ENCODE measurements at places on chromosomes 2 and 18.
A peak's percentile ranks its signal among the peaks of the same experiment; 100 is the strongest.

- DNase-seq, result no peak
These were observed 324.1 kb upstream of the KCNJ3 start for GRCh38 chr2:154374416-154374815.

DNA sequence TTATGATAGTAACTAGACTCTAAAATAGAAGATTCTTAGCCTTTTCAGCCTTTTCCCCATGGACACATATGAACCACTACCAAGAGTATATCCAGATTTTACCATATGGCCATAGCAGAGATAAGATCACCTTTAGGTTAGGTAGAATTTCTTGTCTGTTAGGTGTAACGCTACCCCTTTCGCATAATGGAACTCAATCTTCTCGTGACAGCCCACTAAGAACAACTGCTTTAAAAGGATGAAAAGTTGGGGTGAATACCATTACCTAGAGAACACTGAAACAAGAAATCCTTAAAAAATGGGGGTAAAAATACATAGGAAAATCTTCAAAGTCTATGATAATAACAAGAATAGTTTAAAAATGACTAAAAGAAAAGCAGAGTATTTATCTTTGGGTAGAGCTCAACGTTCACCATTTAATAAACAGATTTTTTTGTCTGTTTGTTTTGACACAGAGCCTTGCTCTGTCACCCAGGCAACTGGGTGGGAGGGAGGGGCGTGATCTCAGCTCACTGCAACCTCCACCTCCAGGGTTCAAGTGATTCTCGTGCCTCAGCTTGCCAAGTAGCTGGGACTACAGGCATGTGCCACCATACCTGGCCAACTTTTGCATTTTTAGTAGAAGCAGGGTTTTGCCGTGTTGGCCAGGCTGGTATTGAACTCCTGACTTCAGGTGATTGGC lies 67.2 kb downstream of the VIL1 start:
- no peak for DNase-seq

GRCh38 chr2:10541775-10542432 lies 93.8 kb upstream of the ODC1 start:
- no peak for DNase-seq

DNA sequence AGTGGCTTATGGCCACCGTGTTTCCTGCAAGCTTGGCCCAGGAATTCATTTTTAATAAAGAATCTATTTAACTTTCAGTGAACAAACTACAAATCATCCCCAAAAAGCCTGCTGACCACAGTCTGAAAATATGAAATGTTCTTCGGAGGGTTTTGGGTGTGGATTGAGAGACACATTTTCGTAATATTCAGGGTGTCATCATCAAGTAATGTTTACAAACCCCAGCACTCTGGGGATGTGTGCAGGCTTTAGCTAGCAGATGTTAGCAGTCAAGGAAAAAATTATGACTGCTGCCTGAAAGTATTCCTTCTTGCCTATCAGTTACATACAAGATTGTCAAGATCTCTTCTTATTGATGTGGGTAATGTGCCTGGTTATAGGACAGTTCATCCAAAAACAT lies 143.9 kb upstream of the FN1 start:
- no peak for DNase-seq

GRCh38 chr2:37623971-37624900 lies 47.2 kb downstream of the CDC42EP3 start:
- DNase-seq, result no peak

DNA sequence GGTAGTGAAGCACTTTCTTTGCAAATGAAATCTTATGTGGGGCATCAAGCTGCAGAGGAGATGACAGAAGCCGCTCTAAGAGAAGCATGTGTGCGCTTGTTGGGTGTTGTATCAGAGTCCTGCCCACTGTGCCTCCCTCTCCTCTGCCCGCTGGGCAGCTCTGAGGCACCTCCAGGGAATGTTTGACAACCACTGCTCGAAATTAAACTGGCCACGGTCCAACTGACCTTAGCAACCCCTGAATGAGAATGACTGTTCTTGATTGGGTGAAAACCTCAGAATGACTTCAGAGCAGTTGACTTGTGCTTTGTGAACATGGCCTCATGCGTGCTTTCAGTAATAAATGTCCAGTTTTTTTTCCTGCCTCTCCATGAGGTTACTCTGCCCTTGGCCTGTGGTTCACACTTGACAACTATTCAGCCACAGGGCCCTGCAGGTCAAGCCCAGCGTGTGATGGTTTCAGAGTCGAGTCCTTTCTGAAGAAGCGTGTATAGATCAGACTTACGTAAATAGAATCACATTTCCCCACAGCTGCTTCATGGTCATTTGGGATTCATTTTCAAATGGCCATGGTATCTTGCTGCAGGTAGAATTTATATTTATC lies 94.9 kb downstream of the SLC4A3 start:
- no peak for DNase-seq

DNA sequence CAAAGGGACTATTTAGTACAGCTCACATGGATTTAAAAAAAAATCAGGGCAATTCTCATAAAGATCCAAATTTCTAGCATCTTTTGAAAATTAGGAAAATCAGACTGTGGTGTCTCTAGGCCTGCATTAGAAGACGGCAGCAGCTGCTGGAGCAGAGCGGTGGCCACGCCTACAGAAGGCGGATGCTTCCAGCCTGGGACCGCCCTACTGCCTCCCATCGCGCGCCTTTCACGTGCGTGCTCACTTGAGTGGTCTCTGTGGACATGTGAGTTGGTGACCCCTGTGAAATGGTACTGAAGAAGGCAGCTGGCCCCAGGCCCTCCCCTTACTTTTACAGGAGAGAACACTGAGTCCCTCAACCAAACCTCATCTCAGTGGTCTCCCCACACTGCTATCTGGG lies 15.2 kb upstream of the ZFP36L2 start:
- DNase-seq, result no peak

DNA sequence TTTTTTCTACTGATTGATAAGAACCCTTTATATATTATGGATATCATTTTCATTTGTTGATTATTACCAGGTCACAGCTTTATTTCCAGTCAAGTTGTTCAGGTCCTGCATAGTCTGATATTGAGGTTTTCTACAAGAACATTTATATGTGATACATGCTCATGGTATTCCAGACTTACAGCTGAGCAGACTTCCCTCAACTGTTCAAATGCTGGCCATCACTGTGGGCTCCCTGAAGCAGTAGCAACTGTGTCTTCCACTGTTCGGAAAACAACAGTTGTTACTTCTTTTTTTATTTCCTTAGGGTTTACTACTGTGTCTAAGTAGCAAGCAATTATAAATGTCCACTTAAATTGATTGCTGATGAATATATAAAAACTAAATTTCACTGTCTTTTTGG lies 79.5 kb downstream of the DGKD start:
- DNase-seq, result no peak

DNA sequence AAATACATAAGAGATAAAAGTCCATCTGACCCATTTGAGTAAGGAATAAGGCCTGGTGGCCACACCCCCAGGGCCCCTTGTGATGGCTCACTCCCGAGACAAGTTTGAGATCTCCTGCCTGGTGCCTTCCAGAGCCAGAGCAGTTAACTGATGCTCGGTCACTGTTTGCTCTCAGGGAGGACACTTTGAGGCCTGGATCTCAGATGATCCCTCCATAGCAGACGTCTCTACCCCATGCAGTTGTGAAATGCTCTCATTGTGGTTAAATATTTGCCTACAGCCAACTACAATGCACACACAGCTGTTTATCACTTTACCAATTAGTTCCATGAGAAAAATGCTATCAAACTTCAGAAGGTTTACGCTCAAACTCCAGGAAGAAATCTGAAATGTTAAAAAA lies 12.3 kb downstream of the GYPC start:
- DNase-seq, result no peak

DNA sequence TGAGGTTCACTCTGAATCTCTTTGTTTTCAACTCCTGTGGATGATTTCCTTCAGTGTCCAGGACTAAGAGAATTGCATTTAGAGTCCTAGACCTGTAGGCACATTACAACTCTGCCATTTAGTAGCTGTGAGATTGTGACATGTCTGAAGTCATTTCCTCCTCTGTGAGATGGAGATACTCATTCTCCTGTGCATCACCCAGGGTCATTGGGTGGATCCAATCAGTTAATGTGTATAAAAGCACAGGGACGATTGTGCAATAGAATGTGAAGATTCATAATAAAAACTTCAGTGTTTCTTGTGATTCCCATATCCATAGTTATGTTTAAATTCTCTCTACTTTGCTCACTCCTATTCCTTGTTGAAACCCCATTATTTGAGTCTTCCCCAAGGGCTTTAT lies 113.6 kb downstream of the DIS3L2 start:
- DNase-seq, result no peak

GRCh38 chr2:181847198-181847556 lies 44.4 kb upstream of the ITPRID2 start:
- DNase-seq, result no peak

DNA sequence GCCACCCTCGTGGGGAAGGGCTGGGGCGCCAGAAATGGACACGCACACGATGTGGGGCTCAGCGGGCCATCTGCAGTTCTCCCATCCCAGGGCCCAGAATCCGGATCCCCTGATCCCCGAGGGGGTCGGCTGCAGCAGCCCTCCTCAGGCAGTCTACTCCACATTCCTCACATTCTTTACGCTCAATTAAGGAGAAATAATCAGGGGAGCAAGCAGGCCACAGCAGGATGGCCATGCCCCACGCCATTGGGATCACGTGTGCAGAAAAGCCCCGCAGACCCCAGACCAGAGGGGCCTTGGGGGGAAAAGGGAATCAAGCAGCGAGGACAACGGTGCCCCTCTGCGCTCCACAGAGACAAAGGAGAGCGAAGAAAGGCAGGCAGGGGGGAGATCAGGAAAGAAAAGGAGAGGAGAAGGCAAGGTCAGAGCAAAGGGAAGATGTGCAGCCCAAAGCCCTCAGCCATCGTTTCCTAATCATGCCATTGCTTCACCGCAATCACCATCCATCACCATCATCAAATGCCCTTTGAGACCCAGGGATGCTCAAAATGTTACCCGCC lies 17.5 kb upstream of the PKDCC start:
- DNase-seq, result no peak

DNA sequence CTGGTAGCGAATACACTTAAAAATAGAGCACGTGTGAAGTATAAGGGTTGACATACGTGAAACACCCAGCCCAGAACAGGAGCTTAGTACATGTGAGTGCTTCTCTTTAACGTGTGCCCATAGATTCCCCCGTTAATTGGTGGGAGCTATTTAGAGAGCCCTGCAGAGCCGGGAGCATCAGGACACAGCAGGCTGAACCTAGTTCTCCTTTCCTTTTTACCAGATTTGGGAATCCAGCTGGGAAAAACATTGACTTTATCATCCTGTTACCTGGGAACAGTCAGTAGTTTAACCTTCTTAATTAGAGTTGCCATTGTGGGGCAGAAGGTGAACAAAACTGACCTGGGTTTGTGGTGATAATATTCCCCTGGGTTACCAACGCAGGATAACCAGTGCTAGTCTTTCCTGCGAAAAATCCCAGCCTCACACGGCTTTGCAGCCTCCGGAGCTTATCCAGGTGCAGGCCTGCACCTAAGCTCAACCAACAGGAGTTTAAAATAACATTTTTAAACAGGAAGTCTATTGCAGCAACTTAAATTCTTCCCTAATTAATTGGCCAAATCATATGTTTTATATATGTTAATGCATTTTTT lies 78.1 kb upstream of the SPTBN1 start:
- no peak for DNase-seq

DNA sequence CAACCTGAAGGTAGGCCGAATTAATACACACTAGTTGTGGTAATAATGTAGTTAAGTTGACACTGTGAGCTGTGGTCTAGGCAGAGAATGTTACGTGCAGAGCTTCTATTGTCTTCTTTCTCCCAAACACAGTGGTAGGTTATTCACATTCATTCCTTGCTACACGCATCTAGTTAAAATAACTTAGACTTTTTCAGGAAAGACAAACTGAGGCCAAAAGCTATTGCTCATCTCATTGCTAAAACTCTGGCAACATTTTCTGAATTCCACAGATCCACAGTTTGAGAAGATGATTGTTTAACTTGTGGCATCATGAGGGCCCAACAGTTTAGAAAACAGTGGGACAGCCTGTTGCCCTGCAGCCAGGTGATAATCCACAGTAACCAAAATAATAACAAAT lies 850.4 kb upstream of the FSHR start:
- DNase-seq, result no peak

- DNase-seq, result no peak
These were observed 152.1 kb downstream of the LPIN1 start for GRCh38 chr2:11898576-11898975.

GRCh38 chr18:2330764-2331163 lies 240.5 kb downstream of the METTL4 start:
- DNase-seq, result no peak

DNA sequence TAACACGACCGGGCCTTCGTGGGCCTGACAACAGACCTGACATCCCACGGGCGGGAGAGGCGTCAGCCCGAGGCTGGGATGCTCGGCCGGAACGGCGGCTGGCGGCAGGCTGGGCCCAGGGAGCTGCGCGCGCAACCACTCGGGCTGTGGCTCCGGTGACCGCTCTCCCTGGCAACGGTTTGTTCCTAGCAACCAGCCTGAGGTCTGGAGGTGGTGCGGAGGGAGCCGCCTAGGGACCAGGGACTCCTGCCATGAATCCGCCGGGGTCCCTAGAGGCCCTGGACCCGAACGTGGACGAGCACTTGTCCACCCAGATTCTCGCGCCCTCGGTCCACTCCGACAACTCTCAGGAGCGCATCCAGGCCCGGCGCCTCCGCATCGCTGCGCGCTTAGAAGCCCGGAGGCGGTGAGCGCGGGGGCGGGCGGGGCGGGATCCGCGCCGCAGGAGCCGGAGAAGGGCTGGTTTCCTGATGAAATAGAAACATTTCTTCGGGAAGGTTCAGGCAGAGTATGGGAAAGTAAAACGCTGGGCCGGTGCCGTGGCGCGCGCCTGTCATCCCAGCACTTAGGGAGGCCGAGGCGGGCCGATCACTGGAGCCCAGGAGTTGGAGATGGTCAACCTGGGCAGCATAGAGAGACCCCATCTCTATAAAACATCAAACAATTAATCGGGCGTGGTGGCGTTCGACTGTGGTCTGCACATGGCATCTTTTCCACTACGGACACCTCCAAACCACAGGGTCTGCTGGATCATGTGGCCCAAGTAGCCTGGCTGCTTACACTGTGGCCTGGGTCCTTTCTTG lies at the start of gene DRC1:
DRC1 (plus strand) TSS at position 182 of the 803 bp plus-strand sequence; CDS start at position 252, 70 bp downstream.
- DNase-seq, result peak; percentile 34

DNA sequence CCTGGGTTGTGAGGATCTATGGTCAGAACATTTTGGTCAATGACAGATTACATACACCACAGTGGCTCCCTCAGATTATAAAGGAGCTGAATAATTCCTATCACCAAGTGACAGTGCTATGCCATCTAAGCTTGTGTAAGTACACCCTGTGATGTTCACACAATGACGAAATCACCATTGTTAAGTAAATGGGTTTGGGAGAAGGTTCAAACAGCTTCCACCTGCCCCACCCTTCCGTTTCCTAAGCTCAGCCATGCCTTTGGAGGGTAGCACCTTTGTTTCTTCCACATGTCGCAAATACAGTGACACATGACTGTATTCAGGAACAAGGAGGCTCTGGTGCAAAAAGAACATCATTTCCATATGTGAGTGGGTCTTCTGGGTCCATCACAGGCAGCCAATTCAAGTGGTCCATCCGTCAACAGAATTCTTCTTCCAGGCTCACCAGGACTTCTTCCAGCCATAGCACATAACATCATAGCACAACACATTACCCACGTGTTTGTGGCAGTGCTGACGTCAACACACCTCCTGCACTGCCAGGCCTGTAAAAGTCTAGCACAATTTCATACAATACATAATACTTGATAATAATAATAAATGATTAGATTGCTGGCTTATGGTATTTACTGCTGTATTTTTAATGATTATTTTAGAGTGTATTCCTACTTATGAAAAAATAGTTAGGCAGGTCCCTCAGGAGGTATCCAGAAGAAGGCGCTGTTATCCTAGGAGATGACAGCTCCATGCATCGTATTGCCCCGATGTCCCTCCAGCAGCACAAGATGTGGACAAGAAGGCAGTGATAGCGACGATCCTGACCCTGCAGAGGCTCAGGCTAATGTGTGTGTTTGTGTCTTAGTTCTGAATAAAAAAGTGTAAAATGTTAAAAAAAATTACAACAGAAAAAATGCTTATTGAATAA lies 264.8 kb downstream of the ANAPC1 start:
- DNase-seq, result no peak

Data from nucleus accumbens (tissue), 56 donors.